ENCODE measurements at places on chromosomes 4 and X. TPM values are rescaled to one million over a fixed set of nuclear protein-coding genes. Genes with fewer than 3 reads are reported as not detected.

DNA sequence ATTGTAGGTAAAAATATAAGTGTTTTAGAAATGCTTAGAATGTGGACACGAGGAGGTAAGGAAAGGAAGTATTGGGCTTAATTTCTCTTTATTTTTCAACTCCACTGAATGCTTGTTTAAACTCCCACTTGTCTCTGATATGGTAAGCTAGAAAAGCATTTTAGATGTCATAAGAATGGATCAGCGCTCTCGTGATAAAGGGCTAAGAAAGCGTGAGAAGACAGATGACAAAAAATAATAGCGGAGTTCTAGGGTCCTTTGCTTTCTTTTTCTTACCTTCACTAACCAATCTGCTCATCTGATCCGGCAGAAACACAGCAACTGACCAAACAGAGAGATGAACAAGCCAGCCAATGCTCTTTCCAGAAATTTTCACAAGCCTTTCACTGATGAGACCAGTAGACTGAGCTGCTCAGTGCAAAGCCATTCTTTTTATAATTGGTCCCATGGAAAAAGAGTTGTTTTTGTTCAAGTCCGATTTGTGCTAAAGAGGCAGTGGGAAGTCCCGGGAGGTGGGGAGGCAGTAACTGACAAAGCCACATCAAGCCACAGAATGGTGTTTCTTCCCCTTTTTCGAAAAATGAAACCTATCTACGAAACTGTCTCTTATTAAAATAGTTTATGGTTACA is at the start of gene TASL:
Gene TASL (minus strand): TSS at position 405 of the 630 bp plus-strand sequence. CDS start 17,411 bp downstream, outside the sequence.
- no peak for DNase-seq

GRCh38 chr4:80875642-80876041 is 154.9 kb upstream of the BMP3 start:
- DNase-seq, result no peak

- DNase-seq, result peak; percentile 81
Measured at GRCh38 chr4:15149839-15150592, 147.7 kb downstream of the CPEB2 start.

PTPN13 gene
- 41.6 TPM for total RNA-seq

ARHGAP6 gene
- 20.9 TPM for total RNA-seq

- peak; percentile 16 for DNase-seq
Measured at GRCh38 chr4:110589297-110589696, 33.6 kb downstream of the PITX2 start.

PPP3CA gene
- total RNA-seq, result 64.4 TPM

GRCh38 chr4:82469791-82470345 is 39.5 kb downstream of the ENOPH1 start:
- peak; percentile 54 for DNase-seq

- peak; percentile 74 for DNase-seq
Measured at GRCh38 chr4:47836641-47837093, 1.2 kb downstream of the CORIN start.

GRCh38 chr4:12579172-12579571 is 905.0 kb downstream of the RAB28 start:
- DNase-seq, result peak; percentile 82

DNA sequence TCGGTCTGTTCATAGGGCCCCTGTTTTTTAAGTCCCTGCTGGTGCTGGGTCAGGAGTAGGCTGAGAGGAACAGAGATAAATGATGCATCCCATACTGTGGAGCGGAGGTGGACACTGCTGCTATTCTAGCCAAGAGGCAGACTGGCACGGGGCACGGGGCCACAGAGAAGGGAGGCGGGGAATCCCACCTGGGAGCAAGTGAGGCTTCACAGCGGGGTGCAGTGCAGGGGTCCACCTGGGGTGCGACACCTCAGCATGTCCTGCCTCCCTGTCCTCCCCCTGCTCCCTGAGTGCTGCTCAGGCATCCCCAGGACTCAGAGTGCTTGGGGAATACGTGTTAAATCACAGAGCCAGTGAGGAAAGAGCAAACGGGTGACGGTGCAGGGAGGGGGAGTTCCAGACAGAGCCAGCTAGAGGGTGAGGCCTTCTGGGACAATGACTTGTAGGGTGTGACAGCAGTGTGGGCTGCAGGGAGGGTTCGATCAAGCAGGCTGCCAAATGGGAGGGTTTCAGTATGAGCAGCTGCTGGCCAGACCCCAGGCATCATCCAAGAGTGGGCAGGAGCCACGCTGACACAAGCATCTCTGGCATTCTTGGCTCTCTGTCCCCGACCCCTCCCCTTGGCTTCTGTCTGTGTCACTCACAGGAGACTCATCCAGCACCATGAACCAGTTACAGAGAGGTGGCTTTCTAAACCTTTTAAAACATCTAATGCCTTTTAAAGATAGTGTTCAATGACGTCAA is 13.7 kb upstream of the HTRA3 start:
- DNase-seq, result peak; percentile 75

GRCh38 chr4:139599594-139600374 is 43.8 kb upstream of the SETD7 start:
- DNase-seq, result peak; percentile 37

STARD8 gene
- total RNA-seq, result 1.1 TPM

DNA sequence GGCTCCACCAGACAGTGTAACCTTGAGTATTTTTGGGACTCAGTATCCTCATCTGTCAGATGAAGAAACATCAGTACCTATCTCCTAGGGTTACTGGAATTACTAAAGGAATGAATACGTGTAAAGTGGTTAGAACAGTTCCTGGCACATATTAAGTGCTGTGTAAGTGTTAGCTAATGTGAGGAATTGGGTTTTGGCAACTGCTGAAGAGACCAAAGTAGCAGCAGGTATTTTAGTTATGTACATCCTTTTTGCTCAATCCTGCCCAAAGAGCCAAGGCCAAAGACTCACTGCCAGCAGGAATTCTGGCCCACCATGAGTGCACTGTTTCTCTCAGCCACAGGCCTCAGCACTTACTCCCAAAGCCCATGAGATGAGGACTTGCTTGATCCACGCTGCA is 16.7 kb upstream of the MCF2 start:
- DNase-seq, result peak; percentile 29

EDNRA gene
- 10.8 TPM for total RNA-seq

DNA sequence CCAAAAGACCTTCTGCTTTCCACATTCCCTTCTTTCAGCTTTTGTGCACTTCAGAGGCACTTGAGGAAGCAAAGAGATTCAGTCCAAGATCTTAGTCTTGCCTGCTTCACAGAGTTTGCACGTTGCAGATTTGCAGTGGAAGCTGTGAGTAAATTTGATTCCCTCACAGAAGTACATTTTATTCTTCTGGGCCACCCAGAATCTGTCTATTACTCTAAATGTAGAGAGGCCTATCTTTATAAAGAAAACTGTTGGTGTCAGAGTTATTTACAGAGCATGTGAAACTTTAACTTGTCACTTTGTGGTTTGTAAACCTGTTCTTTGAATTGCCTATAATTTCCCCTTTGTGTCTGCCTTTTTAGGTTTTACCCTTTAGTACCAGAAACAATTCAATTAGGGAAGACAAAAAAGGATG is 15.5 kb downstream of the SPRY1 start:
- DNase-seq, result no peak

DNA sequence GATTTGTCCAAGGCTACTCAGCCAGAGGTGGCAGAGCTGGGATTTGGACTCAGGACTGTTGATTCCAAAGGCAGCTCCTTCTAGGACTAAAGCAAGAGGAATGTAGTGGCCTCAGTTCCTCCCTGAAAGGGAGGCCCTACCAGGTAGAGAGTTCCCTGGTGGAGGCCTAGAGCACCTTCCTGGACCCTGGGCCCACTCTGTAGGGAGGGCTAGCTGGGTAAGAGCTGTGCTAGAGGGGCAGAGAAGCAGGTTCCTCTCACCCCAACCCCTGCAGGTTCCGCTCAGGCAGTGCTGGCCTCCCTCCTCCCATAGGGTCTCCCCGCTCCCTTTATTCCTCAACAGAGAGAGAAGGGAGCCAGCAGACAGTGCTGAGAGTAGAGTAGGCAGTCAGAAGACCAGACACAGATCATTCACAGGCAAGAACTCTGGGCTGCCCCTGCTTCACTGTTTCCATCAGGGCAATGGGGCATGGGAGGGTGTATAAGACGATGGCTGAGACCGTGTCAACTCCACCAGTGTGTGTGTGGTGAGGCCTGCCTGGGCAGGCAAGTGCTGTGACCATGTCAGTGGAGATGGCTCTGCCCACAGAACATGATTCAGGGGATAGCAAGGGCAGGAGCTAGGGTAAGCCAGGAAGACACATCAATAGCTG is 12.4 kb upstream of the PJA1 start:
- DNase-seq, result no peak

DNA sequence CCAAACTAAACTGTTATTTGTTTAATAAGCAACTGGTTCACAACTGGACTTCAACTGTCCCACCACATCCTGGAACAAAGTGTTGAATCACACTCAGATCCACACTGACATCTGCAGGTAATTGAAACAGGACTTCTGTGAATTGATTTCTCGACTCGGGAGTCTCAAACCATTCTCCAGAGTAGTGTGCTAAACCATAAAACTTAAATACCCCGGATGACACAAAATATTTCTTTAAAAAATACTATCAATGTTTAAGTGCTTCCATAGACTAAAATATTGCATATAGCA is 95.4 kb upstream of the PLAC1 start:
- peak; percentile 74 for DNase-seq

SLITRK2 gene
- total RNA-seq, result not detected

SH2D1A gene
- not detected for total RNA-seq

CYP4V2 gene
- 76.0 TPM for total RNA-seq

DNA sequence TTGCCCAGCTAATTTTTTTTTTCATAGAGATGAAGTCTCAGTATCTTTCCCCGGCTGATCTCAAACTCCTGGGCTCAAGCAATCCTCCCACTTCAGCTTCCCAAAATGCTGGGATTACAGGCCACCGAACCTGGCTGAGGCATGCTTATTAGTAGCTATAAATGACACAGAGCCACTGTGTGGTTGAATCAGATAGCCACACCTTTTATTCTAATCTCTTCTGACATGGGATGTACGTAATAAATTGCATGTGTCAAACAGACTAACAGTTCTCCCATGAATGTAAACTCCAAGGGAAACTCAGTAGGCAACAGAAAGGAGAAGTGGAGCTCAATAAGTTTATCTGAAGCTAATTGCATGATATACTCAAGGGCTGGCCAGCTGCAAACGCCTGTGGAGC is 139.8 kb upstream of the VCX3A start:
- DNase-seq, result no peak

DNA sequence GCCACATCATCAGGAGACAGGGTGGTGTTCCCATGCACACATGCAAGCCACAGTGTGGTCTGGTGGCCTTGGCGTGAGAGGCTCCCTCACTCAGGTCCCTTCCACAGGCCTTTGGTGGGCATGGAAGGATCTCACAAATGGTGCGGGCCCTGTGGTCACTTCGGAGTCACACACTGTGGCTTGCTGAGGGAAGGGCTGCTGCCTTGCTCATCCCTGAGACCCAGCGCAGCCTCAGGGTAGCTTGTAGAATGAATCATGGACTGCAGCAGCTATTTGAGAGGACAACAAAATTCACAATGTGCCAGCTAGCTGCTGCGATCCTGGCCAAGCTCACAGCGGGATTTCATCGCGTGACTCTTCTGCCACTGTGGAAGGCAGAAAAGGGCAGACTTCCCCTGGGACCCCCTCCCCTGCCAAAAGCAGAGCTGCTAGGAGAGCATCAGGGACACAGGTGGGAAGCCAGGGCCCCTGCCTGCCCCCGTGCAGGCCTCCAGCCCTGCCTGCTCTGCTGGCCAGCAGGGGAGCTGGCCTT is 106.4 kb downstream of the ABLIM2 start:
- no peak for DNase-seq

GRCh38 chr4:29560452-29560851 is 1159.7 kb upstream of the PCDH7 start:
- DNase-seq, result no peak

HELT gene
- total RNA-seq, result not detected

GRCh38 chr4:37998226-37998625 is 38.0 kb downstream of the PTTG2 start:
- no peak for DNase-seq

GRCh38 chr4:112109360-112110058 is 35.7 kb upstream of the FAM241A start:
- DNase-seq, result peak; percentile 81

DNA sequence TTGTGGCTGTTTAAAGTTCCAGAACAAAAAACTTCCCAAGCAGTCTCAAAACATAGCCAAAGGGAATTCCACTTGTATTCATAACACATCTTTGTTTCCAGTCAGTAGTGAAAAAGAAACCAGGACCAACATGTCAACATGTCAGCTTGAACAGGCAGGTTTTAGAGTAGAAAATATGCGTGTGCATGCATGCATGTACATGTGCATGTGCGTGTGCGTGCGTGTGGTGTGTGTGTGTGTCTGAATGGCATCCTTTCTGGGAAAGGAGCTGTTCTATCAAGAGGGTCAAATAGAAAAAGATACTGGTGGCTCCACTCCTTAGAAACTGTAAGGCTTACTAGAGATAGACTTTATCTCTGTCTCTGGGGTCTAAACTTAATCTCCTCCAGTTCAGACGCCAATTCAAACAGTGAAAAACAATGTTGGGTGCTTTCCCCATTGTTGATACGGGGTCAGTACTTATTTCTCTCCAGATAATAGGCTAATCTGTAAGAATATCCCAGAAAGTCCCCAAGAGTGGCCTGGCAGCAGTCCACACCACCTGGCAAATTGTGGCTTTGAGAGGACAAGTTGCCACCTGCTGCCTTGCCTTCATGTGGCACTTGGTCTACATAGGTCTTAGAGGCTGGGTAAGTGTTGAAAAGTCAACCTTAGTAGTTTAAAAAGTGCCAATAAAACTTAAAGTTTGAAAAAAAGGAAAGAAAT is 110.4 kb downstream of the SCD5 start:
- peak; percentile 35 for DNase-seq

DNA sequence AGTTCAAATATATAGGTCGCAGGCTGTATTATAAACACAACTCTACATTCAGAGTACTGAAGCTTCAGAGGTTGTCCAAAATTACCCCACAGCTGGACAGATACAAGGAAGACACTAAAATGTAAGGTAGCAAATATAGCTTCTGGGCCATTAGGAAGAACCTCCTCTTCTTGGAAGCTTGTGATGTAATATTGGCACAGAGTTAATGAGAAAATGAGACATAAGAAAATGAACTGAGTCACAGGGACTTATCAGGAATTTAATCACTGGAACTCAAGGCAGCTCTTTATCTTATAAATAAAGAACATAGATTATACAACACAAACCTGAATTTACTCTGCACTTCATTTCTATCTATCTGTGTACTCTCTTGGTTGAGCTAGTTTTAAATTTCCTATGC is 344.7 kb downstream of the PCDH10 start:
- DNase-seq, result no peak

DNA sequence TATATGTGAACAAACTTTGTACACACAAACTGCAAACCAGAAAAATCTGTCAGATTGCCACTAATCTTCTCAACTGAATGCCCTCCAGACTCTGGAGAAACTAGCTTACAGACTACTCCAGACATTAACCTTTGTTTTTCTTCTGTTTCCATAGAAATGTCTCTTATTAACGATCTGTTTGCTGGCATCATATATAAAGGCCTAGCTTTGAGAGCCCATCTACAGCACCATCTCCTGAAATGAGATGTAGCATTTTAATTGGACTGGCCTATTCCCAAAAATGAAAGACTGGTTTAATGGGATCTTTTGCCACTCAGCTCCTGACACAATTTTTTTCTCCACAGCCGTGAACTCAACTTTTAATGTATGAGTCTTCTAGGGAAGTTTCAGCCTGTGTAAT is 266.0 kb upstream of the IL1RAPL1 start:
- DNase-seq, result no peak

DNASE1L1 gene
- 31.0 TPM for total RNA-seq
